ENCODE measurements at places on chromosomes 3 and 15.
A peak's percentile ranks its signal among the peaks of the same experiment; 100 is the strongest.

GRCh38 chr15:43524254-43524845, 6.9 kb downstream of the MAP1A start:
- no peak for DNase-seq

- no peak for DNase-seq
Measured at GRCh38 chr3:58679446-58679845, 12.9 kb upstream of the FAM3D start.

DNA sequence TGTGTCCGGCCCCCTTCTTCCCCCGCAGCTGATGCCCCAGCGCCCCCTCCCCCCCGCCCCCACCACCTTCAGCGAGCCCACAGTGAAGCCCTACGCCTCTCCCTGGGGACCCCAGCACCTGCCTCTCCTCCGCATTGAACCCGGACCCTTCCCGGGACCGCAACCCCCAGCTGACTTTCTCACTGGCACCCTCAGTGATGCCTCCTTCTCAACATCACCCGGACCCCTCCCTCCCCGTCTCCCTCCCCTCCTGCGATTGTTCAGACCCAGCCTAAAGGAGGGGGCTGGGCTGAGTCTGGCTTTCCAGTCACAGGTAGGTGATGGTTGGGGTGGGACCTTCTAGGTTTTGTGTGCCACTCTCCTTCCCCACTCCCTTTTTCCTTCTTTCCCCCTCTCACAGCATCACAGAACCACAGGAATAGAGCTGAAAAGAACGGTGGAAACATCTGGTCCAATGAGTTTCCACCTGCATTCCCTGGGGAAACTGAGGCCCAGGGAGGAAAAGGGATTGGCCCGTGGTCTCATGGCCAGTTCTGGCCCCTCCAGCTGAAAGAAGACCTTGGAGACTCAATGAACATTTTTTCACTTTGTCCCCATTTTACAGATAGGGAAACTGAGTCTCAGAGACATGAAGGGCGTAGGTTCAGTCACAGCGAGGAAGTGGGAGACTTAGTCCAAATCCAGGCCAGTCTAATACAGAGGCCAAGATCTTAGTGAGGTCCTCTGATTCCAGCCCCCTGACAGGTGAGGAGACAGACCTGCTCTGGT, 828 bp downstream of the CAND2 start:
- DNase-seq, result no peak

DNA sequence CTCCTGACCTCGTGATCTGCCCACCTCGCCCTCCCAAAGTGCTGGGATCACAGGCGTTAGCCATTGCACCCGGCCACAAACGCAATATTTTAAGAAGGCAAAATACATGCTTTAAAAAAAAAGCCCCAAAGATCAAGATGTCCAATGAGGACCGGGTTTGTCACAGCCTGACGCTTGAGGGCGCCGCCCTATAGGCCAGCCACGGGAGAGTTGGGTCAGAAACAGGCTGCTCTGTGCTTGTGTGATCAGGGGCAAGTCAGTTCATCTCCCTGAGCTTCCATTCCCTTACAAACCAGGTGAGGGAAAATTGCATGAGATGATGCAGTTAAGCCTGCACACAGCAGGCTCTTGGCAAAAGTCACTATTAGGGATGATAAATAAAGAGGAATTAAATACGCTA, 23.9 kb downstream of the FAM174B start:
- no peak for DNase-seq

GRCh38 chr3:16675805-16676204, 70.6 kb upstream of the DAZL start:
- no peak for DNase-seq

DNA sequence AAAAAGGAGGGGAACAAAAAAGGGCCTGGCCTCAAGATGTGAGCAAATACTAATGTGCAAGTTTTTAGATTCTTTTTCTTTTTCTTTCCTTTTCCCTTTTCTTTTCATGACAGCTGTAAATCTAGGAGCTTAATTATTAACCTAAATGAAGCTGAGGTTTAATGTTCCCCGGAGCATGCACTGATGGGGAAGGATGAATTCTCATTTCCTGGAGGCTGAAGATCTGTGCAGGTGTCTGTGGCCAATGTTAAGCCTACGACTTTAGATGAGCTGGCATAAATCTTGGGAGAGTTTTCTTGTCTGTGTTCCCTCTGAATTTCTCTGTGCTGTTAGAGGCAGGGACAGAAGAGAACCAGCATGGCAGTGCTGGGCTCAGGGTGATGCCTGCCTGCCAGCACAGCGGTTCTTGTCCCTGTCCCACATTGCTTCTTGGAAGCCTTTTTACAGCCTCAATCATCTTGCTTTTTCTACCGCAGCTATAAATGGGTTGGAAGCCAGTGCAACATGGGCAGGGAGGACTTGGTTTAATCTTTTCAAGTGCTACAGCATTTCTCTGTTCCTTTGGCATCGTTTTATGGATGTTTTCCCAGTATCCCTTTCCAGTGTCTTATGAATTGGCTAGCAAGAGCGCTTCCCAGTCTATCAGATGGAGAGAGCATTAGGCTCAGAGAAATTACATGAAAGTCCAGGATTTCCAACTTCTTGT, 119.1 kb downstream of the ATG7 start:
- DNase-seq, result peak; percentile 28

GRCh38 chr15:90145761-90146160, 43.5 kb upstream of the IDH2 start:
- no peak for DNase-seq

- DNase-seq, result no peak
Measured at GRCh38 chr3:19093084-19093483, 55.2 kb upstream of the KCNH8 start.
